ENCODE measurements at places on chromosomes 7 and 10.
A peak's percentile ranks its signal among the peaks of the same experiment; 100 is the strongest.

DNA sequence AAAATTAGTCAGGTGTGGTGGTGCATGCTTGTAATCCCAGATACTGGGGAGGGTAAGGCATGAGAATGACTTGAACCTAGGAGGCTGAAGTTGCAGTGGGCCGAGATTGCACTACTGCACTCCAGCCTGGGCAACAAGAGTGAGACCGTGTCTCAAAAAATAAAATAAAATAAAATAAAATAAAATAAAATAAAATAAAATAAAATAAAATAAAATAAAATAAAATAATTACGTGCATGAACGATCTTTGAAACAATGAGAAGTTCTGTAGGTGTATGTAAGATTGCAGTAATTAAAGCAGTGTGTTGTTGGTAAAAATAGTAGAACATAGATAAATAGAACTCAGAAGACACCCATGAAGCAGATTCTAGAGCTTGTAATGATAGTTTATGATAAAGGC, 348.5 kb downstream of the ANKRD30A start:
- DNase-seq, result no peak

- DNase-seq, result no peak
Measured at GRCh38 chr10:49038711-49039110, 76.6 kb downstream of the VSTM4 start.

GRCh38 chr7:20831956-20832355, 45.3 kb upstream of the SP8 start:
- DNase-seq, result no peak

DNA sequence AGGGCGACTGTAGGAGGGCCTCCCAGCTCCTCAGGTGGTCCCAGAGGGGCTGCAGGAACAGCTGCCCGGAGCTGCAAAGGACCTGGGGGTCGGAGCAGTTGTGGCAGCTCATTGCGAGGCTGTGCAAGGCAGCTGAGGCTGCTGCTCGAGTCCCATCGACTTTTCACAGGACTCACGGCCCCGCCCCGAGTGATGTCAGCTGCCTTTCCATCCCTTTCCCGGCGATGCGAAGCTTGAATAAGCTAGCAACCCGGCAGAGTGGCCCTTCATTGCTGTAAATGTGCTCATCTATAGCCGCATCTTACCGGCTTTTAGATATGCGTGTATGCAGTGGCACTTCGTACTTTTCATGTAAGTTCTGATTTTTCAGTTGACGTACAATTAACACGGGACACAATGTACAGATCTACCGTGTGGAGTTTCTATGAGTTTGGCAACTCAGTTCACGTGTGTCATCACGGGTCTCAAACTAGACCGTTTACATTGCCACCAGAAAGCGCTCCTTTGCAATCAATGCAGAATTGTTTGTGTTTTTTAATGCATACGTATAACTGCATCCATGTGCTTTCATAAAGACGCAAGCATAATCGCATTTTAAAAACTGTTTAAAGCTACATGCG, at the start of gene CH25H:
Gene CH25H (minus strand): TSS at position 137 of the 620 bp plus-strand sequence. CDS start 25 bp downstream, at position 112.
- DNase-seq, result peak; percentile 37

DNA sequence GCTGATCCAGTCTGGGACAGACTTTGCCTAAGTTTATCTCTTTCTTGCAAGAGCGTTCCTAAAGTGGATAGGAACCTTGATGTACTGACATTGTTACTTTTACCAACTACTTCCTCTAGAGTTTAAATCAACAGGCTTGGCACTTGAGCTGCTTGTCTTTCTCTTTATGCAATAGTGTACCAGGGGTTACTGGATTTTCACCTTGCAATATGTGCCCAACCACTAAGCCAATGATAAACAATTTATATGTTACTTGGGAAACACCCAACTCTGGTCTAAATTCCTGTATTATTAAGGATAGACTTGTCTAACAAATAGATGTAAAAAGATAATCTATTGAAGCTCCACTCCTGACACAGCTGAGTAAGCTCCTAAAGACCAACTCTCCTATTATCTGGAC, 470.2 kb downstream of the SH2D4B start:
- no peak for DNase-seq

Data from stimulated activated CD4-positive, alpha-beta T cell treated with anti-CD3 and anti-CD28 coated beads, Interleukin-12 subunit alpha, Interleukin-12 subunit beta, amount 100 ng/mL, for 48 hours (primary cell).